Uterine smooth muscle cell (primary cell): ENCODE measurements at places on chromosomes 12 and 14. TPM values are rescaled to one million over a fixed set of nuclear protein-coding genes. Genes with fewer than 3 reads are reported as not detected.

NFATC4 gene
- total RNA-seq: 62.5 and 76.2 TPM in 2 replicates

RNASE2 gene
- not detected in 2 replicates for total RNA-seq

PSMA6 gene
- total RNA-seq: 202 and 348 TPM in 2 replicates

CCNT1 gene
- total RNA-seq: 28.8 and 30.5 TPM in 2 replicates

SLC6A12 gene
- not detected in 2 replicates for total RNA-seq

PKP2 gene
- 0.12 TPM in 1 of 2 replicates, not detected in the other for total RNA-seq

C14orf39 gene
- total RNA-seq: not detected in 2 replicates

TBC1D30 gene
- 0.33 and 0.87 TPM in 2 replicates for total RNA-seq

TAS2R30 gene
- total RNA-seq: 6.5 and 9.1 TPM in 2 replicates

METAP2 gene
- total RNA-seq: 97.5 and 103 TPM in 2 replicates

GPR84 gene
- total RNA-seq: not detected in 2 replicates

OASL gene
- 0.22 and 0.50 TPM in 2 replicates for total RNA-seq

OR4E2 gene
- 0.12 TPM in 1 of 2 replicates, not detected in the other for total RNA-seq

TAS2R9 gene
- total RNA-seq: 0.12 TPM in 1 of 2 replicates, not detected in the other

SERPINA5 gene
- not detected in 2 replicates for total RNA-seq

ESR2 gene
- 0.11 and 0.25 TPM in 2 replicates for total RNA-seq

ADAM21 gene
- 0.25 and 0.33 TPM in 2 replicates for total RNA-seq

CLEC14A gene
- 1.00 and 2.4 TPM in 2 replicates for total RNA-seq

OVCH1 gene
- total RNA-seq: under 0.01 TPM in 1 of 2 replicates, not detected in the other

OR6C2 gene
- not detected in 2 replicates for total RNA-seq

CCDC196 gene
- not detected in 2 replicates for total RNA-seq
